ENCODE measurements at places on chromosomes 13 and 19.

DNA sequence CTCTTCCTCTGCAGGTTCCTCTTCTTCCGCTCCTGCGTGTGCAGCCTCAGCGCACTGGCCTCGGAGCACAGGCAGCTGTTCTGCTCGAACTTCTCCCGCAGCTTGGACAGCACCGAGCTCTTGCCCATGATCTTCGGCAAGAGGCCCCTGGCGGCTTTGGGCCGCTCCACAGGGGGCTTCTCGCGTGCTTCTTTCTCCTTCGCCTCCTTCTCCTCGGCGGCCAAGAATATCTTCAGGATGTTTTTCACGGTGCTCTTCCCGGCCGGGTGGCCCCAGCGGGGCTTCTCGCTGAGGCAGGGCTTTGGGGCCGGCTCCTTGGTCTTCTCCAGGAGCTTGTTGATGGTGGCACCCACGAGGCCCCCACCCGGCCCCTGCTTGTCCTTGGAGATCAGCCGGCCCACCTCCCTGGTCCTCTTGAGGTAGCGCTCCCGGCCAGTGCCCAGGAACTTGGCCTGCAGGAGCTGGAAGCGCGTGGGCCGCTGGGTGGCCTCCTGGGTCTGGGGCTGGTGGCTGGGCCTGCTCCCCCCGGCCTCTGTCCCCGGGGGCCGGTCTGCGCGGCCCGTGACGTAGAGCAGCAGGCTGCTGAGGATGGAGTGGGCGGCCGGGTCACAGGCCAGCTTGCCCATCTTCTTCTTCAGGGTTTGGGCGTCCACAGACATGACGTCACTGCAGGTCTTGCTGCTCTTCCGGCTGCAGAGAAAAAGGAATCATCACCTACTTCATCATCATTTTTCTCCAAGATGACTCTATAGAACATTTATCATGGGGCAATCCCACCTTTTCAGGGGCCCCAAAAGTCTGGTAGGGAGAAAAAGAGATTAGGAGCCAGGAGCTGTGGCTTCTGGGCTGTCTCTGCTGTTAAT, 43.8 kb upstream of the GRTP1 start:
- no peak for DNase-seq

GRCh38 chr19:44752816-44753625, 4.5 kb downstream of the BCL3 start:
- peak; percentile 82 for DNase-seq

GRCh38 chr19:50728084-50728737, 5.0 kb downstream of the CLEC11A start:
- DNase-seq = no peak

- no peak for DNase-seq
Observed at GRCh38 chr19:18648973-18649315, 12.1 kb downstream of the KLHL26 start.

DNA sequence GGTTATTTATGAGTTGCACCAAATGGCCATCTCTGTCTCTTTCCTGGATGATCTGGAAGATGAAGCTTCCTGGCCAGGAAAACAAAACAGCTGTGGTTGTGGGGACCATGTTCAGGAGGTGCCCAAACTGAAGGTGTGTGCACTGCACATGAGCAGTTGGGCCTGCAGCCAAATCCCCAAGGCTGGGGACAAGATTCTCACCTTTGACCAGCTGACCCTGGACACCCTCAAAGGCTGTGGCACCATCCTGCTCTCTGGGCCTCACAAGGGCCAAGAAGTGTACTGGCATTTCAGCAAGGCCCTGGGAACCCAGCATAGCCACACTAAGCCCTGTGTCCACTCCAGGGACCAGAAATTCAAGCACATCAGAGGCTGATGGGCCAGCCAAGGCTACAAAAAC, 84.2 kb downstream of the KCNRG start:
- DNase-seq = no peak

- peak; percentile 81 for DNase-seq
Observed at GRCh38 chr13:43786766-43787517, at the start of gene ENOX1. TSS of gene ENOX1 (minus strand) at chr13:43786972.

- DNase-seq = no peak
Observed at GRCh38 chr19:44767295-44768180, 10.2 kb upstream of the CBLC start.

- DNase-seq = peak; percentile 99
Observed at GRCh38 chr19:40750874-40751537, at the start of gene SNRPA. TSS of gene SNRPA (plus strand) at chr19:40751203. CDS start at chr19:40751409, 206 bp downstream.

DNA sequence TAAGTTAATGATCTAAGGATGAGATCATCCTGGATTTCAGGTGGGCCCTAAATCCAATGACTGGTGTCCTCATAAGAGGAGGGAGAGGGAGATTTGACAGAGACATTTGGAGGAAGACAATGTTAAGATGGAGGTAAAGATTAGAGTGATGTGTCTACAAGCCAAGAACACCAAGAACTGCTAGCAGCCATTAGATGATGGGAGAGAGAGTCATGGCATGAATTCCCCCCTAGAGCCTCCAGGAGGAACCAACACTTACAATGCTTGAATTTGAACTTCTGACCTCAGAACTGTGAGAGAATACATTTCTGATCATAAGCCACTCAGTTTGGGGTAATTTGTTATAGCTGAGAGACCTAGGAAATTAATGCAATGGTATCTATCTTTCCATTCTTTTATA, 68.1 kb upstream of the RFXAP start:
- DNase-seq = no peak

- no peak for DNase-seq
Observed at GRCh38 chr19:17086834-17087233, 11.3 kb downstream of the MYO9B start.

DNA sequence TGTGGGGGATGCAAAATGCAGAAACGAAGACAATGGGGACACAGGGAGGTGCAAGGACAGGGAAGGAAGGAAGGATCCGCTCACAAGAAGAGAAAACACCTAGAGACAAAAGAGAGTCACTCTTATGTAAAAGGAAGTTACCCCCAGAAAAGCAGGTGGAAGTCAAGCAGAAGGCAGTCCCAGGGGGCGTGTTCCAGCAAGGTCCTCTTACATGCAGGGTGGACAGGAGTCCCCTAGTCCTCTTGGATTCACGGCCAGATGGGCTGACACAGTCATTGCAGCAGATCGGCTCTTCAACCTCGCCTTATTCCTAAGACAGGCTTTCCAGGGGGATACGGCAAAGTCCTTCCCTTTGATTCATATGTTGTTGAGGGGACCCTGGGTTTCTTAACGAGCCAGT, 83.9 kb upstream of the SPATA13 start:
- DNase-seq = no peak

GRCh38 chr13:40974460-40975407, 44.4 kb downstream of the ELF1 start:
- no peak for DNase-seq

DNA sequence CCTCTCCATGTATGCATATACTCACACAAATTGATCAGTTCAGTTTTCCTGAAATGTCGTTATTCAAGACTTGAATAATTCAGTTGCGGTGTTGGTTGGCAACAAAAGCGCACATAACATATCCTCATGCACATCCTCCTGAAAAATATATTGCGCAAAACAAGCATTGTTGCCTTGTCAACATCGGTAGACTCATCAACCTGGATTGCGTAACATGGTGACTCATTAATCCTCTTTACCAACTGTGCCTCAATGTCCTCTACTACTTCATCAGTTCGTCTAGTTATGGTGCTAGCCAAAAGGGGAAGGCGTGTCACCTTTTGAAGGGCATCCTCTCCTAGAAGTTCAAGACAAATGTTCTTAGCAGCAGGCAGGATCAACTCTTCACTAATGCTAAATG, 357.7 kb downstream of the LMO7 start:
- no peak for DNase-seq

DNA sequence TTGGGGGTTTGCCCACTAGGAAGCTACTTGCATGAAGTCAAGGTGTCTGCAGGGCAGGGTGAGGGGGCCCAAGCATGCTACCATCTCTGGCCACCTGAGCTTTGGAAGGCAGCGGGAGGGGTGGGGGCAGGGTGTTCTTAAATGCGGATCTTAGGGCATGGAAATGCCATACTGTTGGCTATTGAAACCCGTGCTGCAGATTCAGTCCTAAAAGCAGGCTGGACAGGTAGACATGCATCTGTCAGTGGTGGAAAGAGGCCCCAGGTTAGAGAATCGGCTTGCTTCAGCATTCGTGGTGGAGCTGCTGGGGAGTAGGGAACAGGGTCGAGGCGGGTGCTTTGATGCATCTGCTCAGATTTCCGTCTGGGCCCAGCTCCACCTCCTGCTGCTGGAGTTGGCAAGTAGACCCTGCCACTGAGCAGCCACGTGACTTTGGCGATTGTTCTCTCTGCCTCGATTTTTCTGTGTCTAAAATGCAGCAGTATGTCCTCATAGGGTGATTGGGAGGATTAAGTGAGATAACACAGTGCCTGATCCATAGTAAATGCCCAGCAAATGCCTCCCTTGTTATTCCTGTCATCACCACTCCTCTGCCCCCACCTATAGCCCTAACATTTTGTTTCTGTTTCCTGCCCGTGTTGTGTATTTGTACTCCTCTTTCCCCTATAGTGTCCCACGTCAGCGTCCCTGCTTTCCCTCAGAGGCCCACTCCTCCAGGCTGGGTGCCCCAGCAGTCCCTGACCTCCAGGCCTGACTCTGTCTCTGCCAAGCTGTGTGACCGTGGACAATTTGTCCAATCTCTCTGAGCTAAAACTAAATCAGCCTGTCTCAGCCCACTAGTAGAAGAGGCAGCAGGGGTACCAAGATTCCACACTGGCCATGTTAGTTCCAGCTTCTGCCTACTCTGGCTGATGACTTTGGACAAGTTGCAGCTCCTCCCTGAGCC, 5.8 kb downstream of the PPP1R37 start:
- DNase-seq = no peak

DNA sequence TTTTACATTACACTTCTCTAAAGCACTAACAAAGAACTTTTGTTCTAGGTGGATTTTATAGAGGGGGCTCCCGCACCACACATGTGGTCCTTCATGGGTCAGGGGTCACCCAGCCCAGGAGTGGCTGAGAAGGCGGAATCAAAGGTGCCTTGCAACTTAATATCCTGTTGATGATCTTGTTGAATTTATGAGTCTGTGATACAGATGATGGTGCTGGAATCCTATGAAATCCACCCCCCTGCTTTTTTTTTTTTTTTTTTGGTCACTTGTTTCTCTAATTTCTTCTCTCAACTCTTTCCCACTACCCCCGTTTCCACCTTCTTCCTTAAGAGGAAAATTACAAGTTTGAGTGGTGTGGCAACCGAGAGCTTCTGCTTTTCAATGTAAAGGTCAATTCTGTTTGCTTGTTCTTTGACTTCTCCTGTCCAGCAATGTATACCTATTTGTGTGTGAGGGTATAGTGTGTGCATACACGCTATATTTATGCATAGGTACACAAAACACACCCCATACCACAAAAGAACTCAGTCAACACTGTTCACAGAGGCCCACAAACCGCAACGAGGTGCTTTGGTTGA, 4.2 kb upstream of the ZIC2 start:
- DNase-seq = peak; percentile 84

DNA sequence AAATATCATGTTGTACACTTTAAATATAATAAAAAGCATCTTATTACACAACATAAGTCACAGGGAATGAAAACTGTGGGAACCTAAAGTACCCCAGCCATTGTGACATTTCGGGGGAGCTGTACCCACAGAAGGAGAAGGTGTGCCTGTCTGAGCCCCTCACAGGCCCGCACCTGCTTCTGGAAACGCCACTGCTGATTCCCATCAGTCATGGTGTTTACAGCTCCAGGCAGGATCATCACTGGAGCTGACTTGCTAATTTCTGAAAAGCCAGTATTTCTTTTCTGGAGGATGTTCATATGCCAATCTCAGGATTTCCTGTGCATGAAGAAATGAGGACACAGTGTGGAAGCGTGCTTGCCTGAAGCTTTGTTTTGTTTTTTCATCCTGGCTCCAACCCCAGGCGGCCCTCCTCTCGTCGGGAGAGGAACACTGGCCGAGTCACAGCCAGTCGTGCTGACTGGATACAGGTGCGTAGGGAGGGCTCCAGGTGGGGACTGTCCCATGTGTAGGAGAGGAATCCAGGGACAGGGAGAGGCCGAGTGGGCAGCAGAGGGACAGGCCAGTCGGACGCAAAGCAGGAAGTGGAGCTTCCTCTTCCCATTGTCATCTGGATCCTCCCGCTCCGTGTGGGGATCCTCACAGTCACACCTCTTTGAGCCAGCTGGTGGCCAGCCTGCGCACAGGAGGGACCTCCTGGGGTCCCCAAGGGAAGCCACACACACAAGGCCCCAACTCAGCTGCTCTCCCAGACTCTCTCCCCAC, 4.2 kb upstream of the ATP12A start:
- DNase-seq = no peak

GRCh38 chr19:58575183-58576041, 2.3 kb upstream of the MZF1 start:
- no peak for DNase-seq

GRCh38 chr13:34913040-34913439, 29.0 kb upstream of the NBEA start:
- no peak for DNase-seq

- DNase-seq = no peak
Observed at GRCh38 chr13:29511980-29512379, 83.5 kb downstream of the SLC7A1 start.

GRCh38 chr13:29754473-29754806, 96.0 kb downstream of the UBL3 start:
- DNase-seq = no peak

DNA sequence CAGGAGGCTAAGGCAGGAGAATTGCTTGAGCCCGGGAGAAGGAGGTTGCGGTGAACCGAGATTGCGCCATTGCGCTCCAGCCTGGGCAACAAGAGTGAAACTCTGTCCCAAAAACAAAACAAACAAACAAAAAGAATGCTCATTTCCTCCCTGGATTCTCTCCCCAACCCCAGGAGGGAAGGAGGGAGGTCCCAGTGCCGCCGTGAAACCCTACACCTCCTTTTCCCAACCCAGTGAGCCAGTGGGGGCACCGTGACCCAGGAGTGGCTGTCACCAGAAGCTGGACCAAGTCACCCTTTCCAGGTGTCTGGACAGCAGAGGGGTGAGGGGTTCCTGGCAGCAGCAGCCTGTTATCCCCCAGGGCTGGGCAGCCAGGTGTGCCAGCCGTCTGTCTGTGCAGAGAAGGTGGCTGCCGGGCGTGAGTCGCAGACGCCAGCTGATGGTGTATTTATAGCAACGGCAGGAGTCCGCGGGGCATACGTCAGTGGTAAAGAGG, 23.5 kb downstream of the NFIC start:
- DNase-seq = peak; percentile 85

DNA sequence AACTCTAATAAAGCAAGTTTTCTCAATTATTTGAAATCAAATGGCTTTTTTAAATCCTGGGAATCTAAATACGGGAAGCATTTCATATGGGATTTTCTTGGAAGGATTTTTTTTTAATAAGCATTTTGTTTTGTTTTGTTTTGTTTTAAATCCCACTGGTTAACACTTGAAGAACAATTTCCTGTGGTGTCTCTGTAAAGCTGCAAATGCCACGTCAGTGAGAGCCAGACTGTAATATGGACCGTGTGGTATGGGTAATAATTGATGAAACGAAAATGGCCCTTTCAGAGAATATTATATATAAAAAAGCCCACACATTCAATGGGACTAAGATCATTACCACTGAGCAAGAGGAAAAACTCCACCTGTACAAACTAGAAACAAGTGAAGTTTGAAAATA, 33.9 kb upstream of the MIR17HG start:
- no peak for DNase-seq

Data from NCI-H1417 (cell line).